HT-29 (cell line): ENCODE measurements at places on chromosomes 7 and 10. TPM values are rescaled to one million over a fixed set of nuclear protein-coding genes. Genes with fewer than 3 reads are reported as not detected.

The HTR7 gene
- not detected in 2 replicates for total RNA-seq

The NFE2L3 gene
- 43.7 and 45.3 TPM in 2 replicates for total RNA-seq

The TRPV6 gene
- total RNA-seq, result 0.55 and 0.56 TPM in 2 replicates

The CALY gene
- not detected in 2 replicates for total RNA-seq

The RBM17 gene
- 47.7 and 48.7 TPM in 2 replicates for total RNA-seq

The NEURL1 gene
- total RNA-seq, result 5.4 and 7.2 TPM in 2 replicates

The CNTNAP2 gene
- 0.03 and 0.08 TPM in 2 replicates for total RNA-seq

The UNCX gene
- not detected in 2 replicates for total RNA-seq

The PRSS2 gene
- total RNA-seq, result 0.79 and 1.3 TPM in 2 replicates

The PNLIPRP2 gene
- not detected in 2 replicates for total RNA-seq

The MMD2 gene
- not detected in 2 replicates for total RNA-seq

The PNLIPRP3 gene
- not detected in 2 replicates for total RNA-seq

The TUBAL3 gene
- total RNA-seq, result 0.05 and 0.47 TPM in 2 replicates

The INSIG1 gene
- total RNA-seq, result 298 and 318 TPM in 2 replicates

The SPDYE16 gene
- total RNA-seq, result 0.15 and 0.63 TPM in 2 replicates

The CC2D2B gene
- not detected in 2 replicates for total RNA-seq

The CTTNBP2 gene
- 1.0 and 1.1 TPM in 2 replicates for total RNA-seq

The ZNF239 gene
- total RNA-seq, result 10.9 and 12.8 TPM in 2 replicates

The PNLIPRP1 gene
- total RNA-seq, result not detected in 2 replicates

The SH2B2 gene
- total RNA-seq, result 2.0 TPM in 2 replicates

The CRYGN gene
- 1.4 TPM in 1 of 2 replicates, not detected in the other for total RNA-seq

The ZNF467 gene
- total RNA-seq, result 0.63 and 0.66 TPM in 2 replicates

The OR2A42 gene
- total RNA-seq, result not detected in 2 replicates

The DTX2 gene
- total RNA-seq, result 21.2 and 35.9 TPM in 2 replicates

The C10orf53 gene
- total RNA-seq, result not detected in 2 replicates

The FGF8 gene
- not detected in 2 replicates for total RNA-seq

The MLXIPL gene
- total RNA-seq, result 0.53 and 5.1 TPM in 2 replicates

The CD36 gene
- not detected in 2 replicates for total RNA-seq

The CALHM1 gene
- total RNA-seq, result not detected in 2 replicates

The AZGP1 gene
- 42.3 and 43.2 TPM in 2 replicates for total RNA-seq

The PLXDC2 gene
- total RNA-seq, result 0.76 and 1.2 TPM in 2 replicates

The STARD3NL gene
- 25.5 and 25.8 TPM in 2 replicates for total RNA-seq

The WBP1L gene
- total RNA-seq, result 27.5 and 27.6 TPM in 2 replicates

The OR2A5 gene
- not detected in 2 replicates for total RNA-seq

The PAX4 gene
- total RNA-seq, result 1.0 and 2.5 TPM in 2 replicates

The CHN2 gene
- 4.3 and 7.2 TPM in 2 replicates for total RNA-seq

The FBH1 gene
- total RNA-seq, result 63.0 and 85.9 TPM in 2 replicates

The CYP26A1 gene
- total RNA-seq, result 2.1 and 2.6 TPM in 2 replicates

The AIMP2 gene
- 98.3 and 116 TPM in 2 replicates for total RNA-seq

The SLC16A9 gene
- total RNA-seq, result not detected in 2 replicates

The NCF1 gene
- not detected in 2 replicates for total RNA-seq

The BAIAP2L1 gene
- 46.2 and 48.0 TPM in 2 replicates for total RNA-seq

The CDHR1 gene
- not detected in 2 replicates for total RNA-seq

The CFAP46 gene
- not detected in 2 replicates for total RNA-seq

The CADPS2 gene
- total RNA-seq, result 1.6 and 1.7 TPM in 2 replicates

The NPC1L1 gene
- total RNA-seq, result 0.13 and 0.31 TPM in 2 replicates

The WIPF3 gene
- total RNA-seq, result 0.10 and 0.26 TPM in 2 replicates

The PRSS37 gene
- not detected in 2 replicates for total RNA-seq

The KLLN gene
- 0.28 and 0.42 TPM in 2 replicates for total RNA-seq

The OPN1SW gene
- not detected in 2 replicates for total RNA-seq
